Suppressor macrophage treated with lipopolysaccharide for 4 hours (primary cell): ENCODE measurements at places on chromosomes 12 and 14.
A peak's percentile ranks its signal among the peaks of the same experiment; 100 is the strongest.

GRCh38 chr14:89251061-89251460 lies 166.0 kb downstream of the FOXN3 start:
- DNase-seq: peak; percentile 51

DNA sequence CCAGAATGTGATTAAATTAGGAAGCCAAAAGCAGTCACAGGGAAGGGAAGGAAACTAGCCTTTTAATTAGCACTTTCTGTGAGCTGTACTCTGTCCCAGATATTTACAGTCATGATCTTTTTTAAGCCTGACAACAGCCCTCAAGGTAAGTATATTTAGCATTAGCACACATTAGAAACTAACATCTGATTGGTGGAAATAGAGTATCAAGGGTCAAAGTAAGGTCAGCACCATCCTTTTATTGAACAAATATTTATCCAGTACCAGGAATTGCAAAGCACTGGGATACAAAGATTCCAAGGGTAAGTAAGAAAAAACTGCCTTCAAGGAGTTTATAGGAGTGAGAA lies 28.2 kb downstream of the RPGRIP1 start:
- no peak for DNase-seq

DNA sequence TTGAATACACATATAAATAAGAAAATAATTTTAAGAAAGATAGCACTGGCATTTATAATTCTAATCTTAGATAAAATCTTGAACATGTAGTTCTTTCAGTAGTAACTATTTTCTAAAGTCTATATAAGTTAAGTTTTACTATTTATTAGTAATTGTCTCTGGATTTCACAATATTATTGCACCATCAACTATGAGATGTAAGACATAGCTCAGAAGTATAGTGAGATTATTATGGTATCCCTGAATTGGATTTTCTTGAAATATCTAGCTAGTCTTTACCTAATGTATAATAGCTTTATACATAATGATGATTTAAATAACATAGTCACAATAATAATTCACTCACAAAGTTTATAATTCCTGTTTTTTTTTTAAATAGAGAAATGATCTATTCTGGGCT lies 6.7 kb downstream of the CLEC12A start:
- DNase-seq: peak; percentile 71

- DNase-seq: no peak
These were observed 377.3 kb upstream of the E2F7 start for GRCh38 chr12:77442633-77443032.

DNA sequence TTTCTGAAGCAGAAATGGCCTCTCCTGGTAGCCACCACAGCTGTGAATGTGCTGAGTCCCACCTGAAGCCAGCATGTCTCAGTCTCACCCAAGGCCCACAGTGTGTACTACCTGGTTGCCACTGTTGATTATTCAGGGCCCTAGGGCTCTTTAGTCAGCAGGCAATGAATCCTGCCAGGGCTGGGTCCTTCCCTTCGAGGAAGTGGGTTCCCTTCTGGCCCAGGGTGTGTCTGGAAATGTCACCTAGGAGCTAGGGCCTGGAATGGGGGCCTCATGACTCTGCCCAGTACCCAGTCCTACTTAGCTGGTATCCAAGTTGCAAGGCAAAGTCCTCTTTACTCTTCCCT lies 207.4 kb downstream of the SYNE2 start:
- DNase-seq: no peak

DNA sequence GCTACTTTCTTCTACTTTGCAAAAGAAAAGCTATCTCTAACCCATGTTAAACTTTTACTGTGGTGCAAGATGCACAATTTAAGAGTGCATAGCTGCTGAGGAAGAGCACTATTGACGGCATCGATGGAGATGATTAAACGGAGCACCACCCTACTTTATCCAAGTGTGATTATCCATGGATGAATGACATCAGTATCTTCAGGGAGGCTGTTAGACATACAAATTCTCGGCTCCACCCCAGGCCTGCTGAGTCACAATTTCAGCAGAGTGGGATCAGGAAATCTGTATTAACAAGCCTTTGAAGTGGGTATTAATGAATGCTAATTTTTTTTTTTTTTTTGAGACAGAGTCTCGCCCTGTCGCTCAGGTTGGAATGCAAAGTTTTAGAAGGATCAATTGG lies 16.2 kb downstream of the SLC2A14 start:
- no peak for DNase-seq

- DNase-seq: no peak
These were observed 15.7 kb upstream of the POP5 start for GRCh38 chr12:120596901-120597300.

GRCh38 chr12:46585854-46586621 lies 213.5 kb upstream of the SLC38A2 start:
- DNase-seq: no peak

GRCh38 chr12:53049571-53050318 lies at the start of gene TNS2:
TSS of gene TNS2 (plus strand) at chr12:53050065. CDS start at chr12:53050186, 121 bp downstream.
- no peak for DNase-seq

DNA sequence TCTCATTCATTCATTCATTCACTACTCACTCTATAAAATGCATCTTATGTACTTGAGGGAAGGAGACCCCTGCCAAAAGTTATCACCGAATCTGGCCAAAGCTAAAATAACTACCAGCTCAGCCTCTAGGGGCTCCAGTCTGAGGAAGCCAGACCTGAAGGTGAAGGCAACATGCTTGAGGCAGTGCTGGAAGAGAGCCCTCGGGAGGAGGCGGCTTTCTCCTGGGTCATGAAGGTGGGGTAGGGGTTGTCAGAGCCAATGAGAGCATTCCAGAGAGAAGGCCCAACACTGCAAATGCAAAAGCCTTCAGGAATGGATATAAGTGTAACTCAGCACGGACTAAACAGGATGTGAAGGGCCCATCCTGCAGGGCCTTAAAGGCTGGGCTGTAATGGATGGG lies 62.4 kb downstream of the GSC start:
- DNase-seq: no peak

DNA sequence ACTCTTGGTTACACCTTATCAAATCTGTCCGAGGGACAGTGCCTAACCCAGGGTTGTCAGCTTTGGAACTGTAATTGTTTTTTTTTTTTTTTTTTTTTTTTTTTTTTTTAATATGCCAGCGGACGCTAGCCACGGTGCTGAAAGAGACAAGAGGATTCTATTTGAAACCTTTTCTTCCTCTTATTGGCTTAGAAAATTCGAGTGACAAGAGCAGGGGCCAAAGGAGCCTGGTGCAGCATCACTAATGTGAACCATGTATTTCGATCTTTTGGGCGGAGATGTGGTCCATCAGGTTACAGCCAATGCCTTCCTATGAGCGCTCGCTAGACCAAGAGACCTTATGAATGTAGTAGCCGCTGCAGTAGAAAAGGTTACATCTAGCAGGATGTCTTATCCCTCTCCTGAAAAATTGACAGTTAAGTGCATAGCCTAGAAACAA lies 922 bp downstream of the PTPRR start:
- no peak for DNase-seq

GRCh38 chr12:10207136-10207535 lies 5.5 kb upstream of the GABARAPL1 start:
- DNase-seq: no peak

DNA sequence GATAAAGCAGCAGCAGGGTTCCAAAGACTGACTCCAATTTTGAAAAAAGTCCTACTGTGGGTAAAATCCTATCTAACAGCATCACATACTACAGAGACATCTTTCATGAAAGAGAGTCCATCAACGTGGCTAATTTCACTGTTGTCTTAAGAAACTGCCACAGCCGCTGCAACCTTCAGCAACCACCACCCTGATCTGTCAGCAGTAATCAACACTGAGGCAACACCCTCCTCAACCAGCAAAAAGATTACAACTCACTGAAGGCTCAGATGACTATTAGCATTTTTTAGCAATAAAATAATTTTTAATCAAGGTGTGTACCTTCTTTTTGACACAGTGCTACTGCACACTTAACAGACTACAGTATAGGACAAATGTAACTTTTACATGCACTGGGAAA lies 6.6 kb downstream of the CAPRIN2 start:
- DNase-seq: no peak

DNA sequence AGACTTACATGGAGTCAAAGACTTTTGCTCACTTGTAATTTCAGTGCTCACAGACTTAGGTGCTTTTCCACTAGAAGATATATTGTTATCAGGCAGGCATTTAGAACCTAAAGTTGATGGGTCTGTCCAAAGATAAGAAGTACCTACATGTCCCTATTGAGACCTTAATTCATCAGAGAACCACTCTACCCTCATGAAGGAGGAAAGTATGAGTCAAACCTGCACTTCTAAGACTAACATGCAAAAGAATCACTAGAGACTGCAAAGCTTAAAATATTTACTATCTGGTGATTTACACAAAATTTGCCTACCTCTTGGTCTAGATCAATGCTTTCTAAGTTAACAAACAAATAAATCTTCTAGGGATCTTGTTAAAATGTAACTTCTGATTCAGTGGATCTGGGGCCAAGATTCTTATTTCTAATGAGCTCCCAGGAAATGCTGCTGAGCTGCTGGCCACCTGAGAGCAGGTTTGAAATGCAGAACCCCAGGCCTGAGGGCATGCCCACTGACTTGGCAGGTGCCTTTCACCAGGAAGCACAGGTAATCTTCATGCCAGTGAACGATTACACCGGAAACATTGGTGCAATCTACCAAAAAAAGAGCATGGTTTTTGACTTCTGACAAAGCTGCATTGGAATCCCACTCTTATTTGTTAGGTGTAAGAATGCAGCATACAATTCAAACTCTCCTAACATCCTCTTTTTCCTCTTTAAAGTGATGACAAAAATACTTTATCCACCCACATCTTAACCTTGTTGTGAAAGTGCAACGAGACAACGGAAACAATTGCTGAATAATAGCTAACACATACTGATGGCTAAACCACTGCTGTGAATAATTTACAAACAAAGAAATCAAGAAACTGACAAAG lies 214.2 kb downstream of the ADAMTS20 start:
- peak; percentile 36 for DNase-seq

GRCh38 chr12:53200107-53200457 lies 7.0 kb downstream of the ITGB7 start:
- DNase-seq: no peak

GRCh38 chr14:22375321-22375930 lies 213.6 kb downstream of the DAD1 start:
- DNase-seq: peak; percentile 67

DNA sequence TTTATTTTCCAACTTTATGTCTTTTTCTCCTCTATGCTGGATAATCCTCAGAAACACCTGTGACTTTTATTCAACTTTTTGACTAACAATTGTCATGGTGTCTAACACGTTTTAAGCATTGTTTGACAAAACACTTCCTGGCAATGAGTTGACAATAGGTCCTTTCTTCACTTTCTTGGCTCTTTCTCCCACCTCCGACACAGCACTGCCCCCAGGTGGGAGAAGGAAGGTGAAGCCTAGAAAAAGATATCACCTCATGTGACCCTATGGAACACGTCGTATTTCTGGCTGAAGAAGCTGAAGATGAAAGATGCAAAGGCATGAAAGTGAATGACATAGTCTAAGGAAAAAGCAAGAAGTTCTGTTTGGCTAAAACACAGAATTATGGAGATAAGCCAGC lies 430.0 kb downstream of the ETNK1 start:
- DNase-seq: no peak

DNA sequence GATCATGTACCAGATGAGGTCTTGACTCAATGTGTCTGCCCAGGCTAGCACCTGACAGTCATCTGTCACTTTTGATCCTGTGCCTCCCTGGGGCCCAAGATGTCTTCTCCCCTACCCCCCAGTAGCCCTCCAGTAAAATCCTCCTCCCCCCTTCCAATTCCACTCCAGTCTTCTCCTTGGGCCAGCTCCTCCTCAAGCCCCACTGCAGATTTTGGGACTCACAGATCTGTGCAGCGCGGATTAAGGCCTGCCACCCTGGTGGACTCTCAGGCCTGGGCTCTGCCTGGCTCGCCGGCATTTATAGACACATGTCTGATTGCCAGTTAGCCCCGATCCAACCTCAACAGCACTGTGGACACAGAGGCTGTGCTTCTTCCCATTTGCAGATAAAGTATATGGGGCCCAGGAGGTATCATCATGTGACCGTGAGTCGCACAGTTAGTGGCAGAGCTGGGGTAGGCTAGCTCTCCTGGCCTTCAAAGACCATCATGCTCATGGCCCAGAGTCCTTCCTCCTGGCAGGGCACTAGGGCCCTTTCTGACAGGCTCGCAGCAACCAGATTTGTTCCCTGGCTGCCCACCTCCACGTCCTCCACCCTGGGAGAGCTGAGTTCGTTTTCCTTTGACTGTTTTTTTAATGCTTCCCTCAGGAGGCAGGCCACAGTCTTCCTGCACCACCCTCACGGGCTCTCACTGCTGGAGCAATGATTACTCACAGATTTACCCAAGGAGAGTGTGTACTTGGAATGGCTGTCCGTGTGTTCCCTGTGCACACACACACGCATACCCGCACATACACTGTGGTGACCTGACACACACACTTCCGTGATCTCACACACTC lies 98.3 kb upstream of the DIO3 start:
- DNase-seq: no peak

- DNase-seq: no peak
These were observed 152.7 kb downstream of the DPF3 start for GRCh38 chr14:72740966-72741825.

DNA sequence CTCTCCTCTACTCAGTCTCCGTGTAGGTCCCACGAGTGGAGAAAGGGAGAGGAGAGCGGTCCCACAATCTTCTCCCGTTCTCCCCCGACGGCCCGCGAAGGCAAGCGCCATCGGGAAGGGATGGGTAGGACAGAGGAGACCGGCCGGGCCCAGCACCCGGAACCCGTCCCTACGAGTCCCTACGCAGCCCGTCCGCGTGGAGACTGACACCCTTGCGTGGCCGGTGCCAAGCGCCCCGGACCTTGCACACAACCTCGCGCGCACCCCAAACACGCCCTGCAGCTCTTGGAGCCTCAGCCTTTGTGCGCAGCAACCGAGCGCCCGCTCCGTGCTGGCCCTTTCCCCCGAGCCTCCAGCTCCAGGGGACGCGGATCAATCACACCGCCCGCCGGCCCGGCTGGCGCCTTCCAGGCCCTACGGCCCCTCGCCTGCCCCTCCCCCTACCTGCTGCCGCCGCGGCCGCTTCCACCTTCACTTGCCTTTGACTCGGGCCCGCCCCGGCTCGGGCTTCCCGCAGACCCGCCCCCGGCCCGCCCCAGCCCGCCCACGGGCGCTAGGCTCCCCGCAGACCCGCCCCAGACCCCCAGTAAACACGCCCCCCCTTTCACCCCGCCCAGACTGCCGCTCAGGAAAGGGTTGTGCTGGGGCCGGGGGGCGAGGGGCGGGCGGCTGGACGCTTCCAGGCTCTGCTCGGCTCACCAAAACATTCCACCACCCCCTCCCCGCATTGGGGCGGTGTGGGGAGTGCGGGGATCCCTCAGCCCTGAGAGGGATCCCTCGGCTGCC lies at the start of gene NDRG2:
Gene NDRG2, minus strand, starts transcription at position 477 of the 786 bp plus-strand sequence. CDS start 1,746 bp downstream, outside the sequence.
- no peak for DNase-seq

GRCh38 chr12:103840876-103841689 lies at the start of gene NT5DC3:
TSS of gene NT5DC3 (minus strand) at chr12:103841234. CDS start at chr12:103841156, 78 bp downstream.
- peak; percentile 92 for DNase-seq
